ENCODE measurements at places on chromosomes 3 and 15. TPM values are rescaled to one million over a fixed set of nuclear protein-coding genes. Genes with fewer than 3 reads are reported as not detected.

GRCh38 chr3:119733812-119734211 lies 31.0 kb downstream of the CFAP91 start:
- H3K27ac ChIP-seq, result no peak overlapping the region
- no peak for DNase-seq
- H3K4me3 ChIP-seq, result no peak overlapping the region
- no peaks in the 10 kb centered on the region for H3K36me3 ChIP-seq

DNA sequence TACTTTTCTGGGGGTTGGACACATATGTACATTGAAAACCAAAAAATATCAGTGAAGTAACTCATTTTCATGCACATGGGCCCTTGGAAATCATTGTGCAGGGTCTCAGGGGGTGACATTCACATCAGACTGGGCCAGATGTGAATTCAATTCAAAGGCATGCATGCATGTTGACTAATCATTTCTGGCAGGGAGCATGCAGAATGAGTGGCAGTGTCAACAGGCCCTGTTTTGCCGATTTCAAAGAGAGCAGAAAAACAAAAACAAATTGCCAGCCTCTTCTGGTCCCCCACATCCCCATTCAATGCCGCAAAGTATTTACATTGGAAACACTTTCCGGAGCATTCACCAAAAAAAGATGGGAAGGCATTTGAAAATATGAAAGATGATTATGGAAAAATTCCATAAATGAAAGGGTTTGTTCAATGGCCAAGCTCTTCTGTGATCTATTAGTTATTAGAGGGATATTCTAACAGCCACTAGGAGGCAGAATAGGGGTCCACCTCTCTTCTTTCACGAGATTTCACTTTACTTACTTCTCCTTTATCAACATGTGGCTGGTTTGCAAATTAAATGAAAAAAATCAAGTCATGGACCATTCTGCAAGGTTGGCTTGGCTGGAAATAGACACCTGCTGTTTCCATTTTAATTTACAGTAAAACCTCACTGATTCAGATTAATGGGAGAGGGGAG lies 119.9 kb upstream of the FEZF2 start:
- H3K4me3 ChIP-seq, result no peak overlapping the region
- H3K27me3 ChIP-seq, result no peaks in the 10 kb centered on the region
- H3K27ac ChIP-seq, result no peak overlapping the region
- no peak for DNase-seq
- no peaks in the 10 kb centered on the region for H3K36me3 ChIP-seq
- H3K4me1 ChIP-seq, result no peaks in the 10 kb centered on the region

DNA sequence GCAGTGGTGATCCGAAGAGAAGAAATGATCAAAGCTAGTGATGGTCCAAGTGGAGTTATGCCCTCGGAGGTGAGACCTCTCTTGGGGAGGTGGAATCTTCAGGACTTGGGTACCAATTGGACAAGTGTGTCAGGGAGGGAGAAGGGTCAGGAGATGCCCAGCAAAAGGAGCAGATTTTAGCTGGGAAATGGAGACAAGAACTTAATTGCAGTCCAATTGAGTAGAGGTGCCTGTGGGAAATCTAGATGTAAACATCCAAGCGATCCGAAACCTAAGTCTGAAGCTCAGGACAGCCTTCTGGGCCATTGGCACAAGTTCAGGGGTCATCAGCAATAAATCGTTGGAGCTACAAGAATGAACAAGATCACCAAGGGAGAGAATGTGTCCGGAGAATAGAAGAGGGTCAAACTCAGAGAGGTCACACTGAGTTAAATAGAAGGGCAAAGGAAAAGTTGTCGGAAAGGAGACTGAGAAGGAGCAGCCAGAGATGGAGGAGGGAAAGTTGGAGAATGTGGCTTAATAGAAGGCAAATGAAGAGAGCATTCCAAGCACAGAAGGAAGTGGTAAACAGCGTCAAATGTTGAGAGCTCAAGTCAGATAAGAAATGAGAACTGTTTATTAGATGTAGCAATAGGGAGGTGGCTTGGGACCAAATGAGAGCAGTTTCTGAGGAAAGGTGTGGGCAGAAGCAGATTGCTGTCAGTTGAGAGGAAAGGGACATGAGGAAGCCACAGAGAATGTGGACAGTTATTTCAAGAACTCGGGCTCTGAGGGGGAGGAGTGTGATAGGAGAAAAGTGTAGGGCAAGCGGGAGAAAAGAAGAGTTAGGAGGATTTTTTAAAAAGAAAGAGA lies 64.2 kb upstream of the FNDC3B start:
- H3K36me3 ChIP-seq, result no peaks in the 10 kb centered on the region
- peaks cover 28% of the 10 kb centered on the region for H3K4me1 ChIP-seq
- H3K4me3 ChIP-seq, result no peak overlapping the region
- no peak for DNase-seq
- H3K27me3 ChIP-seq, result no peaks in the 10 kb centered on the region

The STRIT1 gene
- total RNA-seq, result not detected
